Thyroid gland (tissue), 4 donors: ENCODE measurements at places on chromosomes 4 and X. TPM values are rescaled to one million over a fixed set of nuclear protein-coding genes. Genes with fewer than 3 reads are reported as not detected.

The FHDC1 gene
- total RNA-seq, result 12.4 TPM

The P2RY10 gene
- 0.78 TPM for total RNA-seq

The PABPC1L2A gene
- total RNA-seq, result not detected

The CXCL1 gene
- 0.93 TPM for total RNA-seq

The NXF2B gene
- total RNA-seq, result not detected

The TET2 gene
- 29.4 TPM for total RNA-seq

The F9 gene
- not detected for total RNA-seq

The ANKRD50 gene
- 23.9 TPM for total RNA-seq

The ZNF81 gene
- 12.4 TPM for total RNA-seq

The ALB gene
- not detected for total RNA-seq

The SSX4B gene
- not detected for total RNA-seq

The AKAP14 gene
- total RNA-seq, result not detected

The PDLIM3 gene
- total RNA-seq, result 262 TPM

The SLC7A11 gene
- total RNA-seq, result 6.2 TPM

The CXorf66 gene
- total RNA-seq, result not detected

The LCORL gene
- total RNA-seq, result 26.4 TPM

The ASMT gene
- not detected for total RNA-seq

The SLC9B1 gene
- total RNA-seq, result 0.45 TPM

The PAGE3 gene
- total RNA-seq, result not detected

The TBX22 gene
- 24.3 TPM for total RNA-seq

The TXK gene
- total RNA-seq, result 1.8 TPM

The SPIN2A gene
- 0.50 TPM for total RNA-seq

The CLDN2 gene
- total RNA-seq, result 0.29 TPM

The UBA1 gene
- 159 TPM for total RNA-seq

The ESX1 gene
- not detected for total RNA-seq

The C4orf46 gene
- total RNA-seq, result 12.6 TPM

The IRS4 gene
- 2.7 TPM for total RNA-seq

The MAGEA8 gene
- total RNA-seq, result not detected

The CT55 gene
- not detected for total RNA-seq
